ENCODE measurements at places on chromosomes 16 and 17.

GRCh38 chr16:3084969-3085670 lies 14.0 kb downstream of the ZSCAN10 start:
- no peak for DNase-seq

DNA sequence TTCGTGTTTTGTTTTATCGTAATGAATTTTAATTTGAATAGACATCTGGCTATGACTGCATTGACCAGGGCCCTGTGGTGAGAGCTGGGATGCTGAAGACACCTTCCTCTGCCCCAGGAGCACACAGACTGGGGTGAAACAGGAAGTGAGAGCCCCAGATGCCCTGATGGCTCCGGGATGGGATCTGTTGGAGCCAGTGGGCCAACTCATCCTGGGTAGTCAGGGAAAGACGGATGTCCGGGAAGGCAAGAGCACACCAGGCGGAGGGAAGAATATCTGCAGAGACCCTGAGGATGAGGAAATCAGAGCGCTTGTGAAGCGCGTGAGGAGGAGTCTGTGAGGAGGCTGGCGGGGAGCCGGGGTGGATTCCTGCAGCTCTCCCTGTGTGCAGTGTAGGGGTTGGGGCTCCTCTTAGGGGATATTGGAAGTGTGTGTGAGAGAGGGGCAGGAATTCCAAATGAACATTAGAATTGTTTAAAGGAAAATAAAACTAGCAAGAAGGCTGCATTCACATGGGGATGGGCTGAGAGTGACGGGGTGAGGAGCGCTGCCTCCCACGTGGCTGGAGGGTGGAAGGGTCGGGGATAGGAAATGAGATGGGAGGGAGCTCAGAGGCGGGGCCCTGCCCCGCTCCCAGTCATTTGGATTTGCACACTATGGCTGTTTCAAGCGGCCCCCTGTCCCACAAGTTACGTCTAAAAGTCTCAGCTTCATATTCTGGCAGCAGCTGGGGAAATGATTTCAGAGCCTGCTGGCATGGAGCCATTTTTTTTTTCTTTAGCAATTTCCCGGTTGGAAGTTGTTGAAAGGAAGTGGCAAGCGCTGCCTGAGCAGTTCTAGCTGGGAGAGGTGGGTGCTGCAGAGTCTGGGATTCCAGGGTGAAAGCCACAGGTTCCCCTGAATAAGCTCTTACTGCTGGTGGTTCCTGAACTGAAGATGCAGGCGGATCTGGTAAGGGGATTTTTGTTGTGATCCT lies 71.2 kb upstream of the LGALS9 start:
- no peak for DNase-seq

GRCh38 chr17:58504826-58505351 lies 9.5 kb downstream of the MTMR4 start:
- DNase-seq: peak; percentile 59

DNA sequence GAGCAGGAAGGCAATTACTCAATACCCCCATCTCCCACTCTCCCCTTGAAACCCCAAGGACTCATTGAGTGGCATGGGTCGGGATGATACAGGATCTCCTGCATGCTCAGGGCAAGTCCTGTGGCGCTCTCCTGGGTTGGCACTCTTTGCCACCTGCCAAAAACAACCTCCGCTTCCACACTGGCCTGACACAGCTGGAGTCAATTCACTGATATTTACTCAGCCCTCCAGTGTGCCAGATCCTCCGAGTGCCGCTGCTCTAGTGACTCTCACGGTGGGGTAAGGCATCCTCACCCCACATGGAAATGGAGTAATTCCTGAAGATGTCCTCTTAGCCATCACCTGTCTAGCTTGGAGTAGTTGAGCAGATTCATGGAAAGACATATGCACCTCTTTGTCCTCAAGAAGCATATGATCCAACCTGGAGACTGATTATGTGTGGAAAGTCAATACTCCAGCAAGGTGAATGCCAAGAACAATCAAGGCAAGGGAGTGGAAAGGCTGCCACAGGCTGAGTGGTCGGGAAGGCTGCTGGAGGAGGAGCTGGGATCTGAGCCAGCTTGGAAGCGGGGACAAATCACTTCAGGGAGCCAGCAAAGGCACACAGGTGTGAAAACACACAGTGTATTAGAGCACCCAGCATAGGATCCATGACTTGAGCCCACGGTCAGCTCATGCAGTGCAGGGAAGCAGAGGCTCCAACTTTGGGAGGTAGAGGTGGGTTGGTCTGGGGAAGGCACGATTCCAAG lies 12.6 kb upstream of the GOSR2 start:
- no peak for DNase-seq

DNA sequence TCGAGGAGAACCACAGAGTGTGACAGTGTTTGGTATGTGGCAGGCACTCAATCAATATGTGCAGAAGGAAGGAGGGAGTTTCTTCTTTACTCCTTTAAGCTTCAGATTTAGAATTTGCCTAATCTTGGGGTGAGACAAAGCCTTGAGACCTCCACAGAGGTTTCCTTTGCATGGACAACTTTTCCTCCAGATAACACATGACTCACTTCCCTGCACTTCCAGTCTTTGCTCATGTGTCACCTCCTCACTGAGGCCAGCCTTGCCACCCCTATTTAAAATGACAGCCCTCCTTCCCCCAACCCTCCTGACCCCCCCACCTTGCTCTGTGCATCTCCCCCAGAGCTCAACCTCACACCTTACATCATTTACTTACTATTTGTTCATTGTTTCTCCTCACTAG lies 17.4 kb upstream of the NOS2 start:
- no peak for DNase-seq

DNA sequence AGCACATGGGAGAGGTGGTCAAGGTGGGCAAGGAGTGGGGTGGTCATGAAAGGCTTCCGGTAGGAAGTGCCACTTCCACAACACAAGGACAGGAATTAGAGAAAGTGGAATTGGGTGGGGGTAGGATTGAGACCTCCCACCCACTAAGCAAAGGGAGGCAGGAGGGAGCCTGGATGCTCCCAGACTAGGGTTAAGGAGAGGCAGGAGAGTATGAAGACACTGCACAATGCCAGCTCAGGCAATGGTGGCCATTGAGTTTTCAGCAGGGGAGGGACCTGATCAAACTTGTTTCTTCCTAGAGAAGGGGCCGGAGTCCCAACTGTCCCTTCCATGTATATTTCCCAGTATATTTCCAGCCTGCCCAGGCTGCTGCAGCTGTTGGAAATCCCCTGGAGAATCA lies 3.1 kb upstream of the RAB11FIP4 start:
- no peak for DNase-seq

GRCh38 chr16:66001432-66001831 lies 365.1 kb upstream of the CDH5 start:
- DNase-seq: no peak

DNA sequence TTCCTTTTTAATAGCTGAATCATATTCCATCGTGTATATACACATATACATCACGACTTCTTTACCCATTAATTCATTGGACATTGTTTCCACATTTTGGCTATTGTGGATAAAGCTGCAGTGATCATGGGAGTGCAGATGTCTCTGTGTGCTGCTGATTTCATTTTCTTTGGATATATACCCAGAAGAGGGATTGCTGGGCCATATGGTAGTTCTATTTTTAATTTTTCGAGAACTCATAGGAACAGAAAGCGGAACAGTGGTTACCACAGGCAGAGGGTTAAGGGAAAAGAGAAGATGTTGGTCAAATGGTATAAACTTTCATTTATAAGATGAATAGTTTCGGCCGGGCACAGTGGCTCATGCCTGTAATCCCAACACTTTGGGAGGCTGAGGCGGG lies 187.4 kb upstream of the MYOCD start:
- DNase-seq: no peak

GRCh38 chr16:1534021-1535020 lies 855 bp downstream of the TMEM204 start:
- no peak for DNase-seq

DNA sequence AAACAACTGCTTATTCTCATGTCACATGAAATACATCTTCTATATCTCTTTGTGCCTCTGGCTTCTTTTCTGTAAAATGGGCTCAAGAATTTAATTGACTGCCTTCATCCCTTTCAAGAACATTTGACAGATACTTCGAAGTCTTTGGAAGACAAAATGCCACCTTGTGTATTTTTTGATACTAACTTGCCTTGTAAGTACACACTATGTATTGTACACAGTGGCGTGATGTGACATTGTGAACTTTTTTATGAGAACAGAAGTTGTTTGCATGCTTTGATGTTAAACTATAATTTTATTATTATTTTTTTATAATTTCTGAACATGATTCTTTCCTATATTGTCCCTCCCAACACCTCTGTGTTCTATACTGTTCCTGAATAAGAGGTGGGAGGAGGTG lies 73.7 kb downstream of the MAP2K4 start:
- no peak for DNase-seq

- DNase-seq: no peak
Measured at GRCh38 chr16:11868412-11868980, 17.2 kb upstream of the RSL1D1 start.

Measured in AML-193 (cell line).